Lower leg skin (tissue), 4 donors: ENCODE measurements at places on chromosomes 13 and 19. TPM values are rescaled to one million over a fixed set of nuclear protein-coding genes. Genes with fewer than 3 reads are reported as not detected.

Gene IGFL1
- not detected for total RNA-seq

Gene THAP8
- 9.1 TPM for total RNA-seq

Gene DIAPH3
- total RNA-seq, result 1.3 TPM

Gene FCHO1
- total RNA-seq, result 38.7 TPM

Gene ZNF772
- 11.6 TPM for total RNA-seq

Gene UBL3
- 52.9 TPM for total RNA-seq

Gene KLHL1
- not detected for total RNA-seq

Gene THSD1
- 5.8 TPM for total RNA-seq

Gene KASH5
- total RNA-seq, result not detected

- DNase-seq, result no peak
Measured at GRCh38 chr13:26719356-26719945, 41.1 kb downstream of the GPR12 start.

DNA sequence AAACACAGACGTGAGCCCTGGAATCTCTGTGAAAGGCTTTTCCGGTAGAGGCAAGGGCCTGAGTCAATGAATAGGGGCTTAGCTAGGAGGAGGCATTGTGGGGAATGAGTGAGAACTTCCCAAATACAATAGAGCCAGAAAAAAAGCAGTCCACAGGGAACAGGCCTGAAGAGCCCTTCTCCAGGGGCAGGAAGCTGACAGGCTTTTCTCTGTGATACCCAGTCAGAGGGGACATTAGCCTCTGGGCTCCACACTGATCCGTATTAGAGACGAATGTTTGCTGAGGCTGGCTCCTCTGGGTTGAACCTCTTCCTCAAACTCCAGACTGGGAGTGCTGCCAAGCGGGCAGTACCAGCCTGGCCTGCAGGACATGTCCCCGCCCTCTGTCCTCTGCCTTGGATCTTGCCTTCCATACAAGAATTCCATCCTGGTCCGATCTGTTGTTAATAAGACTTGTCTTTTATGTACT, 2.3 kb downstream of the DHRS12 start:
- peak; percentile 78 for DNase-seq

- DNase-seq, result no peak
Measured at GRCh38 chr13:58056426-58056825, 424.9 kb downstream of the PCDH17 start.

GRCh38 chr13:105196052-105196451, 1339.4 kb downstream of the EFNB2 start:
- DNase-seq, result no peak

- DNase-seq, result no peak
Measured at GRCh38 chr19:46659151-46660007, 1.6 kb downstream of the DACT3 start.

GRCh38 chr13:21328201-21328600, 130.9 kb downstream of the ZDHHC20 start:
- DNase-seq, result no peak

DNA sequence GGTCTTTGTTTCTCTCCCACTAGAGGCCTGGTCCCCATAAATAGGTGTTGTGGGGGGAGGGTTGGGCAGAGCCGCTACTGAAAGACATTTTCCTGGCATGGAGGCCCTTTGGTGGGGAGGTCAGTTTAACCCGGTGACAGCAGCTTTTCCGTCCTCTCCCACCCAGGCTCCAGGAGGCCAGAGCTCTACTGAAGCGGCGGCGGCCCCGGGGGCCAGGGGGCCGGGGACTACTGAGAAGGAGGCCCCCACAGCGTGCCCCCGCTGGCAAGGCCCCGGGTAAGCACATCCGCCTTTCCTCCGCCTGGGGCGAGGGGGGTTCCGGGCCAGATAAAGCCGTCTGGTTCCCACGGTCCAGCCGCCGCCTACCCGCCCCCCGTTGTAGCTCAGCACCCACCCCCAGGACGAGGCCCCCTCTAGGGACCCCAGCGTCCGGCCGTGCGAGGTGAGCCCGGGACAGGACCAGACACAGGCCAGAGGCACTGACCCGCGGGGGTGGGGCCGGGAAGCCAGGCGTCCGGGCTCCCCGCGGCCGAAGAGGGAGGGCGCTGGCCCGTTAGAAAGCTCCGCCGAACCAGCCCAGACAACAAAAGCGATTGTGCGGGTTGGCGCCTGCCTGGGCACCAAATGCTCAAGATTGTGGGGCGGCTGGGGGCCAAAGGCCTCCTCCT, 1.1 kb upstream of the LTBP4 start:
- peak; percentile 91 for DNase-seq

GRCh38 chr13:88627071-88627470, 955.9 kb downstream of the SLITRK5 start:
- no peak for DNase-seq

GRCh38 chr13:77390391-77390790, 63.5 kb upstream of the MYCBP2 start:
- no peak for DNase-seq

DNA sequence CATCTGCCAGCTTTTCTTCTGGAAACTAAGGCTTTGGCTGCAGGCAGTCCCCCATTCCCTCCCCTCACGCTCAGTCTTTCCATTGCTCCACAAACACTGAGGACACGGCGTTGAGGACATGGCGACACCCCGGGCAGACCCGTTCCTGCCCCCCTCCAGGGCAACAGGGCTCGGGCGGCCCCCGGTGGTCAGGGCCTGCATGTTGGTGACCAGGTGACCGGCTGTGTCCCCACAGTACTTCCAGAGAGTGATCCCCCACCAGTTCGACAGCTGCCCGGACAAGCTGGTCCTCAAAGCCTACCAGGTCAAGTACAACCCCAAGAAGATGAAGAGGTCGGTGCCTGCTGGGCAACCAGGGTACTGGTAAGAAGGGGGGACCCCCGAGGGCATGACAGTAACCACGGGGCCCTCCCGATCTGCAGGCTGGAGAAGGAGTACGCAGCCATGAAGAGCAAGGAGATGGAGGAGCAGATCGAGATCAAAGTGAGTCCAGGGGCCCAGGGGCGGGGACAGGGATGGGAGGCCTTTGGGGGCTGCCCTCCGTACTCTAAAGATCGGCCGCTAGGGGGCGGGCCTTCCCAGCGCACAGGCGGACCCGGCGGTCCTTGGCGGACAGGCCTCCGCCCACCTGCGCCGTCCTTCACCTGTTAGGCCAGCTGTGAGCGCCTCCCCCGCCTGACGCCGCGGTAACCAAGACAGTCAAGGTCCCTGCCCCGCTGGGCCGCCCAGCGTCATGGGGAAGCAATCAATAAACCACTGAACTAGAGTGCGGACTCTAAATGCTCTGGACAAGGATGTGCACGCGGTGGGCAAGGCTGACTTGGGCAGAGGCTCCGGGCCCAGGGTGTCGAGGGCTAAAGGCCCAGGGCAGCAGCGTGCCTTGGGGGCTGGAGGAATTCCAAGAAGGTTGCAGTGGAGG, 21.1 kb downstream of the PRR36 start:
- no peak for DNase-seq

- no peak for DNase-seq
Measured at GRCh38 chr13:44806826-44807225, 182.4 kb downstream of the NUFIP1 start.

DNA sequence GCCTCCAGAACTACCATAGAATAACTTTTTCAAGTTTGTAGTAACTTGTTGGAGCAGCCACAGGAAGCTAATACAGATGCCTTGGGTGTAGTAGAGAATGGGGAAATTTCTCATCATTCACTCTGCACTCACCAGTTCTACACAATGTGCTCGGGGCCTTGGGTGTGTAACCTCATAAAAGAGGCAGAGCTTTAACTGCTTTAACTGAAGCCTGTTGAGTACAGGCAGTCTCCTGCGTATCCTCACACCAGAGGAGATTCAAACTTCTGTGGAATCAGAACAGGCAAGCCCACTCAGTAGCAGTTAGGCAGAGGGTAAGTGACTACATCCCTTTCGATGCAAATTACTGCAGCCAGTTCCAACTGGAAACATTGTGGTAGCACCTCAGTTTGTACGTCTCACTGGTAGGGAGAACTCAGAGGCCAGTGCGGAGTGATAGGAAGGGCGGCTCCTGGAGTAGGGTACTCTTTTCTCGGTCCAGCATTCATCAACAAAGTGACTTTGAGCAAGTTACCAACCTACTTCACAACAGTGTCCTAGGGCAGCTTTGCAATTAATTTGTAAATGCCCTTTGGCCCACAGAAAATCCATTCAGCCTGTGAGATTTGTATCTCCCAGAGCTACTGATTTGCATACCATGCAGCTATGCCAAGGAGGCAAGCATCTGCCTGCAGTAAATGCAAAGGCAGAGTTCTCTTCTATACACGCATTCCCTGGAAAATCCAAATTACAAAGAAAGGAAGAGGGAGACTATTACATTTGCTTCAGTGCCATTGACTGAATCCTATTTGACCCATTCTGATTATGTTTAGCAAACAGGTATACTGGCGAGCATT, 904.3 kb downstream of the DIAPH3 start:
- DNase-seq, result no peak

DNA sequence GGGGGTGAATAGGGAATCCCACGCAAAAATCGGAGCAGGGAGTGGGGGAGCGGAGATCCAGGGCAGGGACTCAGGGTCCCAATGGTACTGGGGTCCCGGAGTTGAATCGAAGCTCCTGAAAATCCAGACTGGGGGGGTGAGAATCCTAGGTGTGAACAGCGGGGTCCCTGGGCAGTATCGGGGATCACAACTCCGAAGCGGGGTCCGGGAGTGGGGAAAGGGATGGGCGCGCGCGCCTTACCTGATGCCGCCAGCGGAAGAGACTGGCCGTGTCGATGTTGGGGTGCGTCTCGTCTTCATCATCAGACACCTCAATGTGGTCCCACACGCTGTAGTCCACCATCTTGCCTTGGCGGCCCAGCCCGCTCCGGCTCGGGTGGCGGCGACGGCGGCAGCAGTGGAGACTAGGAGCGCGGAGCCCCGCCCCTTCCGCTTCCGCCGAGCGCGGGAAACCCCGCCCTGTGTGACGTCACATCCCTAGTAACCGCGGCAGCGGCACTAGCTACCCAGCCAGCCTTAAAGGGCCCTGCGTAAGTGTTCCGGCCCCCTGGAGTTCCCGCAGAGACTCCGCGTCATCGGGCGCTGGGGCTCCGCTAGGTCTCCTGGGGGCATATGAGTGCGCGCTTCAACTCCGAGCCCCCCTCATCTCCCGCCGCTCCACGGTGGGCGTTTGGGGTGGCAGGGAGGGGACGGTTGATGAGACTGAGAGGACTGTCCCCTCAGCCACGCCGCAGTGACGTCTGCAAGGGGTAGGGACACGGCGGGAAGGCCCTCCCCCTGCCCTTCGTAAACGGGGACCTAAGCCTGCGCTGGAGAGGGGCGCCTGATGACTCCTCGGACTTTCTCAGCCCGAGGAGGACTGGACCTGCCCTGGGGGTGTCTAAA, at the start of gene CDC37:
CDC37 (minus strand) TSS at position 406 of the 885 bp plus-strand sequence; CDS start at position 343, 63 bp downstream.
- DNase-seq, result peak; percentile 99

- DNase-seq, result no peak
Measured at GRCh38 chr19:55273978-55274707, 5.8 kb downstream of the HSPBP1 start.

- no peak for DNase-seq
Measured at GRCh38 chr13:66914155-66914554, 316.0 kb downstream of the PCDH9 start.

- no peak for DNase-seq
Measured at GRCh38 chr13:109162248-109163036, 533.0 kb downstream of the MYO16 start.

DNA sequence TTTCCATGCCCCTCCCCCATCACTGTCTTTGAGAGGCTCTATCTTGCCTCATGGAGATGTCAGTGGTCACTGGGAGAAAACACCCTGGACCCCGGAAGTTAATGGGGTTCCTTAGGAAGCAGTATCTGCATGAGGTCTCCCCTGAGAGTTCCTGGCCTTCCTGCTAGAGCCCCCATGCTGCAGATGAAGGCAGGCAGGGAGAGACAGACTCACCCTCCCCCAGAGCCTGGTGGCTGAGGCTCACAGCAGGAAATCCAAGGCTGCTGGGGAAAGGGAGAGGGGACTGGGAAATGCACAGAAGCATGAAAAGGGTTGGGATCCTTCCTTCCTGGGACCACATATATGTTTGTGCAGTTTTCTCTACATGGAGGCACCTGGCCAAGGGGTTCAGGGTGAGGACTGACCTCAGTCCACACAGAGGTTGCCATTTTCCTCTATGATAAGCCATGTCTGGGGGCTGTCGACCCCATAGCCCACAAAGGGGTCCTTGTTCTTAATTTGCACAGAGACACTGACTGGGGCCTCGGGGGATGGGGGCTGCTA, 95.4 kb downstream of the RNASEH2B start:
- no peak for DNase-seq

DNA sequence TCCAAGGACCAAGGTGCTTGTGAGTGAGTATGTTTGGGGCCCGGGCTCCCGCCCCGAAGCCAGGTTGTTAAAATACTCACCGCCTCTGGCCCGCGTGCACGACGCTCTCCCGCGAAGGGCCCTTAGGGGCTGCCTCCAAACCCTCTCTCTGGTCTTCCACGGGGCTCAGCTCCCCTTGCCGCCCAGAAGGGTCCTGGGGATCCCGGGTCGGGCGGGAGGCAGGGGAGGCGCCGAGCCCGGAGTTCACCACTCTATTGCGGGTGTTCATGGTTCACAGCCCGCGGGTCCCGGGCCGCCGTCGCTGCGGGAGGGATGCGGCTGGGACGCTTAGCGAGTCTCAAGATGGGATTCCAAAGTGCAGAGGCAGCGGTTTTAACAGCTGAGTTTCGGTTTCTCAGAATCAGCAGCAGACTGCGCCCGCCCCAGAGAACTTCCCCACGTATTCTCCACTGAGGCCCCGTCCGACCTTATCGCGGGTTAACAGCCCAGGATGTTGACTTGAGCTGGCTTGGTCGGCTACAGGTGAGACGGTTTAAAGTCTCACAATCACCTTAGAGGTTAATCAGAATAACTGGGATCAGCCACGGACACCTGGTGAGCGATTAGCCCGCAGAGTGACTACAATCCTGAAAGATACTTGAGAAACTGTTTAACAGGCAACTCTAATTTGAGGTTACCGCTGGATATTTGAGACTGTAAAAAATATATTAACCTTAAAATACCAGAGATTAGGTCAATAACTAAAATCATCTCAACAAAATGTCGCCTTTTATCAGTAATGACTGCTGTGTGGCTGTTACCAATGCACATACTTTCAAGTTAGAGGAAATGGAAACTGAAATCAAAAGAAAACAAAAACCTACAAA, at the start of gene EPSTI1:
EPSTI1 (minus strand) TSS at position 344 of the 866 bp plus-strand sequence; CDS start at position 268, 76 bp downstream.
- peak; percentile 34 for DNase-seq

DNA sequence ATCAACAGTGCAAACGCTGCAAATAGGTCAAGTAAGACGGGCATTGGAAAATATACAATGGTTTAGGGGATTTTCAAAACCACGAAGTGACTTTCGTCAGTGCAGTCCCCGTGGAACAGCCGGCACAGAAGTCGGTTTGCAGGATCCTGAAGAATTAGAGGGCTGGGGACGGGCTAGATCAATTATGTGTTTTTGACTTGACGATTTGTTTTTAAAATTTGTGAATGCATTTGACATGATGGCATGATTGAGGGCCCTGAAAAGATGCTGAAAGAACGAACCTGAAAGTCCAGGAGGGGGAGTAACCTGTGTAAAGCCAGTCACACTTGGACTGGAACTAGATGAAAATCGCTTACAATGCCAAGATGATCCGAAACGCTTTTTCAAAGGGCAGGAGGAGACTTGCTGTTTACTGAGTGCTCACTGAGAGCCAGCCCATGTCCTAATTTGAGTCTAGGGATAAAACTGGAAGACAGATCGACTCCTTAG, 8.9 kb upstream of the DGKH start:
- no peak for DNase-seq
